ENCODE measurements at places on chromosomes 6 and 20.
A peak's percentile ranks its signal among the peaks of the same experiment; 100 is the strongest.

GRCh38 chr20:48065833-48066232 is 280.6 kb upstream of the SULF2 start:
- no peak for DNase-seq

- no peak for DNase-seq
Observed at GRCh38 chr20:17700637-17701036, 871 bp downstream of the BANF2 start.

GRCh38 chr6:39393075-39393474 is 70.6 kb upstream of the KCNK16 start:
- no peak for DNase-seq

DNA sequence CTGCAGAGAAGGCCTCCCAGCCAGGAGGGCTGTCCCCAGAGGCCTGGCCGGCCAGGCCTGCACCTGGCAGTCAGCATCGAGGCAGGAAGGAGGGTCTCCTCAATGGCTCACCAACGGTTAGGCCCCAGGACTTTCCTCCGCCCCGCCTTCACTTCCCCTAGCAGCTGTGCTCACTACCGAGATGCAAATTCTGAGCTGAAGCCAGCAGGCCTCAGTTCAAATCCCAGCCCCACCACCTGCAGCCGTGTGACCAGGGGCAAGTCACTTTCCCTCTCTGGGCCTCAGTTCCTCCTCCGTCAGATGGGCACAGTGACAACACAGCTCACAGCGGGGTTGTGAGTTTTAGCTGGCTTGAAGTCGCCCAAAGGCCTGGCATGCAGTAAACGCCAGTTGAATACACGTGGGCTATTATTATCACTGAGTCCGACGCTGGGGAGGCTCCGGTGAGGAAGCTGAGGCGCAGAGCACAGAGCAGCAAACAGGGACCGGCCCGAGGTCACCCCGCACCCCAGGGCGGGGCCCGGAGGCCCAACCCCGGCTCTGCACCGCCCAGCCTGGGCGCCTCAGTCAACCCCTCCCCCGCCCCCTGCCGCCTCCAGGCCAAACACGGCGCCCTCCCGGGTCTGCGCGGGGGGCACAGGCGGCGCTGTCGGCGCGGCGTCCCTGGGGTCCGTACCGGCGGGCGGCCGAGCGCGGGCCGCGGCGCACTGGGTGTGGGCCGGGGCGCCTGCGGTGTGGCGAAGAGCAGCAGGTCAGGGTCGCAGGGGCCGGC is 671 bp downstream of the E2F1 start:
- DNase-seq, result peak; percentile 44

DNA sequence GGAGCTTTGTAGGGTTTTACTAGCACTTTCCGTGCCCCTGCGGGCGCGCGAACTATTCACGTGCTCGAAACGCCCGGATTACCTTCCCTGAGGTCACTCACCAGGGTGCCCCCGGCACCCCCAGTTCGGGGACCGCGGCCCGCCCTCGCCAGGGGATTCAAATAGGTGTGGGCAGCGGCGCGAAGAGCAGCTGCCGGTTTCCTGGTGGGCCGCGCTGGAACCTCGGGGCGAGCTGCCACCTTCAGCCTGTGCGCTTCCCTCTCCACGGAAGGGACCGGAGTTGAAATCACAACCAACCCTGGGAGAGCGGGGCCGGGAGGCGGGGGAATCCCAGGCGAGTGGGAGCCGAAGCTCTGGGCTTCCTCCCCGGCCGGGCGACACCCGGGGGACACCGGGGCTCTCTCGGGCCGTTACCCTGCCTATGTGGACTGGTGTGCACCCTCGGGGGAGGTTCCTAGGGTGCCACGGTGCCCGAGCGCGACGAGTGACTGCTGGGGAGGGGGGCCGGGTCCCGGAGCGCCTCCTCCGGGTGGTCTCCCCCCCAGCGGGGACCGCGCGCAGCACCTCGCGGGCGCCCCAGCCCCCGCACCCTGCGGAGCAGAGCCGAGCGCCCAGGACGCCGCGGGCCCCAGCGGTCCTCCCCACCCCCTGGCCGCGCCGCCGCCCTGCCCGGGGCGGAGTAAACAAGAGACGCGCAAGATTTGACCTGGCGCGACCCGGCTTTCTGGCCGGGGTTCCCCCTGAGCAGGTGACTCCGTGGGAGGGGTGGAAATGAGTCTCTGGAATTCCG is 2.1 kb upstream of the HIVEP2 start:
- DNase-seq, result no peak

DNA sequence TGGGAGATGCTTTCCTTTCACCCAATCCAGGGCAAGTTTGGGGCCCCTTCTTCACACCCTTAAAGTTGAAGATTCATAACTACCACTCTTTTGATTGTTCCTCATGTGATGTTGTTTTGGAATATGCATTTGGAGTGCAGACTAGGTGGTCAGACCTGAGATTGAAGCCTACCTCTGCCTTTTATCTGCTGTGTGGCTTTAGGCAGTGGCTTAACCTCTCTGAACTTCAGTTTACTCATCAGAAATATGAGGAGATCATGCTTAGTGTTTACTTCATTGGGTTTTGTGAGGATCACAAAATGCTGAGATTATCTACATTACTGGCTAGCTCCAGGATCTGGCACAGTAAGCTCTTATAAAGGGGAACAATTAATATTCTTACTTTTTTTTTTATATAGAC is 26.4 kb upstream of the TCP11 start:
- no peak for DNase-seq

DNA sequence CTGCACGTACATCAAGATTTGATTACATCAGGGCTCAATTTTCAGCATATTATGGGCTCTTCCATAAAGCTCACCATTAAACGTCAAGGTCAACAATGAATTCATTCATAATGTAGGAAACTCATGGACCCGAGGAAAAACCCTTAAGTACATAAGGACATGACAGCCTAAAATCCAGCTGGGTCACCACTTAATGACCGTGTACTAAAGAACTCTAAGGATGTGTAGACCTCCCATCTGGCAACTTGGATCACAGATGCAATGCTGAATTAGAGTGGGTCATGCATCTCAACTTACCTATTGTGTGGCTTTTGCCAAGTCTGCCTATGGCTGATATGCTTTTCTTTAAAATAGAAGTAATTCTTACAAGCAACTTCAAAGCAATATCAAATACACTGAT is 26.7 kb upstream of the DEFB112 start:
- DNase-seq, result no peak

DNA sequence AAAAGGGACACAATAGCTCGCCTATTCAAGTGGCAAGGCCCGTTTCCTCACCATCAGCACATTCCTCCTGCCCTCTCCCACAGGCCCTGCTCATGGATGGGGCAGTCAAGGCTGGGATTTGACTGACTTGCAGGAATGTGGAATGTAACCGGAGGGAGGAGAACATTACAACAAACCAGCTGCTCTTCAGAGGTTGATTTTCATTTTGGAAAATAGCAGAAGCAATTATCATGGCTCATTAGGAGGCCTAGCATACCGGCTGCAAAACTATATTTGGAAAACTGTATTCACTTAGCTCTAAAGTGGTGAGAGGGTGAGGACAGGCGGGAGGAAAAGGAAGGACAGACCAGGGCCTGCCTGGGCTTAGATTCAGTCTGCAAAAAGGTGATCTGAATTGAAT is 283.7 kb downstream of the CD83 start:
- no peak for DNase-seq

DNA sequence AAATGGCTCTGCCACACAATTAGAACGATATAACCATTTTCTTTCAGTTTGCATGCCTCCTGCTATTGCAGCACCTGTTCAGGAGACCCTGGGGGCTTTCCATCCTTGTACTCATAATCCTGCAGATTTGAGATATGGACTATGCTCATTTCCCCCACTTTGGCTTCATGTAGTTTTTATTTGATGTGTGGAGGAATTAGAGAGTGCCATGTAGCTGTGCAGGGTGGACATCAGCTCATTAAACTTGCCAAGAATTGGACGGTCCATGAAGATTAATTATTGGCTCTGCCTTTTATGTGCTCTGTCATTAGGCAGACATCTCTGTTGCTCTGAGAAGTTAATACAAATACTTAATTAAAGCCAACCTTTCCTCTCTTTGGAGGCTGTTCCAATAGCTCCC is 66.2 kb upstream of the CD83 start:
- DNase-seq, result no peak

DNA sequence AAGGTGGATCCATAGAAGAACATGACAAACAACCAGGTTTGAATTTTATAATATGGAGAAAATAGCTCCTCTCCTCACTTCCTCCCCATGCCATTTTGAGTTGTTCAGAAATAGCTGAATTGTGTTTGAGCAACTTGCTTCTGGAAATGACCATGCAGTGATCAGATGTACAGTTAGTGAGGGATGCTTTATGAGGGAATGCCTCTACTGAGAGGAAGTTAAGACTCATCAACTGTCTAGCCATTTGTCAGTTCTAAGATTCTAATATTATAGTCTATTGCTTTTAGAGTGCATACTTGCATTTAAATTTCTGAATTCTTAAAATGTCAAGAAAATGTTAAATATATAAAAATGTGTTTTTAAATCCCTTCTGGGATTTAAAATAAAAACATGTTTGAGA is 3.8 kb downstream of the LAMA2 start:
- no peak for DNase-seq

DNA sequence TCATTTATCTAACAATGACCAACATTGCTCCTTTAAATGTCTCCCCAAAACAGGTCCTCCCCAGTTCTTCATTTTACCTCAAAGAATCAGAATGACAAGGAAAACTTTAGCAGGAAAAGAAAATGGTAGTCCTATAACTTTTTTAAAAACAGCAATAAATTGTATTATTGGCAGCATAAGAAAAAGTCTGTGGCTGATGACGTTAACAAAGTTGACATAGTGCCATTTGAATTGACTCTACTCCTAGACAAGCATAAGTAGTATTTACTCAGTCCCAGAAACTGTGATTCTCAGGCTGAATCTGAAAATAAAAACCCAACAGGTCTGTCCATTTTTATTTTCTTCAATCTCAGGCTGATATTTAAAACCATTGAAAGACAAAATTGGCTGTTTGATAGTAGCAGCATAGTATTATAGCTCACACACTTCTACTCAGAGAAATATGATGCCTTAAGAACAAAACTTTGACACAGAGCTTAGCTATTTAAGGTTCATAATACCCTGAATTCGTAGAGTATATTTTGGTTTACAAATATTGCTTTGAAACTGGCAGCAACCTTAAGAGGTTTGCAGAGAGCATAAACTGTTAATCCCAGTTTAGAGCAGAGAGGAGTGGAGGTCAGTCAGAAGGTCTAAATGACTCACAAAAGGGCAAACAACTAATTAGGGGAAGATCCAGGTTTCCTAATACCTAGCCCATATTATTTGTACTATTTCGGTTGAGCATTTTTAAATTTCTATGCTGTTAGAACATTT is 35.0 kb upstream of the TENT5A start:
- no peak for DNase-seq

DNA sequence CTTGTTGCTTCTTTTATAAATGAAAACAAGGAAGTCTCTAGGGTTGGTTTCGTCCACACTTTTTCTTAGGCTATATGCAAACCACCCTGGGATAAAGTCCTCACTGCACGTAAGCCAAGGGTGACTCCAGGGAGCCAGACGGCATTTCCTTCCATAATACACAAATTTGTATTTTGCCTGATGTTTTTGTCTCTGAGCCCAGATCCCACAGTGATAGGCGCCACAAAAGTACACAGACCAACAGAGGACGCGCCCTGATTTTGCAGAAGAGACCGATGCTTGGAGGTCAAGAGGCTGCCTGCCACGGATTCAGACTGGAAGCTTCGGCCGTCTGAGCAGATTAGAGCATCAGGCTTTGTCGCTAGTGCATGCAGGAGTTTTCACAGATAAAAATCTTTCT is 22.8 kb downstream of the FOXQ1 start:
- no peak for DNase-seq

DNA sequence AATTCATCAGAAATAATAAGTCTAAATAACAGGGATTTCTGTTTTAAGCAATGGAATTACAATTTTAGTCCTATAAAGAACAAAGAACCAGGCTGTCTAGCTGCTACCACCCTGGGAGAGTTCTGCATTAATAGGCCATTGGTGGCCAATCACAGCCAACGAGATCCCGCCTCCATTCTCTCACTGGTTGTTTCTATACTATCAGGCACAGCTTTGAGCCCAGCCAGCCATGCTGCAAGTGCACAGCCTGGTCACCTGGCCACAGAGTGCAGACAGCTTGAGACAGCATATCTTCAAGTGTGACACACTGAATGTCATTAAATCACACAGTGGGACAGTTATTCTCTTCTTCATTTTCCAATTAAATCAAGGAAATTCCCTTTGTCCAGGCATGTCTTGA is 16.1 kb upstream of the RAB22A start:
- DNase-seq, result peak; percentile 24

- no peak for DNase-seq
Observed at GRCh38 chr6:45187836-45188235, 140.3 kb upstream of the RUNX2 start.

GRCh38 chr6:74250161-74250818 is 554.3 kb downstream of the CD109 start:
- DNase-seq, result no peak

GRCh38 chr6:161361529-161361928 is 87.7 kb upstream of the AGPAT4 start:
- DNase-seq, result no peak

GRCh38 chr6:113626475-113626874 is 230.7 kb upstream of the MARCKS start:
- DNase-seq, result no peak

DNA sequence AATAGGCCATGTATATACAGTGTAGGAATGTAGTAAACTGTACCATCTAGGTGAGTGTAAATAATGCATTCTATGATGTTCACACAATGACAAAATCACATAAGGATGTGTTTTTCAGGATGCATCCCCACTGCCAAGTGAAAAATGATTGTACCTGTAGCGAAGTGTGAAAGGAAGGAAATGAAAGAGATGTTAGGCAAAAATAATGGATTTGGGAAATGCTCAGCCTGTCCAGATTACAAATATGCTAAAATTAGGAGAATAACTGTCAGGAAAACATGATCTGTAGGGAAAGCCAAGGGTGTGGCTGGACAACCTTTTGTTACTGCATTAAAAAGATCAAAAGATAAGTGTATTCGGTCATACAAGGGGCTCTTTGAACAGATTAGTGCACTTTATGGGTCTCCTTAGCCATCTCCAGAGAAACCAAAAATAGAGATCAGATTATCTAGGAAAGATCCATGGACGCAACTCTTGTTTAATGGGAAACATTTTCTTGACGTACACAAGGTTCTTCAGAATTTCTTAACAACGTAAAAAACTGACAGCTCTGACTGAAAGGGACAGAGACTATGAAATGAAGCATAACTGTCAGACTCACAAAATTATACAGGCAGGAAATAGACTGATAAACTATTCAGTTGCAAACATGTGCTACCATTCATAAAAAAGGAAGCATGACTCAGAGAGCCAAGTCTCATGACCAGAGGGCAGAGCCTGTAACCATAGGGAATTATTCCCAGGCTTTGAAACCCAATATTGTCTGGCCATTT is 253.6 kb upstream of the RAB32 start:
- DNase-seq, result no peak

DNA sequence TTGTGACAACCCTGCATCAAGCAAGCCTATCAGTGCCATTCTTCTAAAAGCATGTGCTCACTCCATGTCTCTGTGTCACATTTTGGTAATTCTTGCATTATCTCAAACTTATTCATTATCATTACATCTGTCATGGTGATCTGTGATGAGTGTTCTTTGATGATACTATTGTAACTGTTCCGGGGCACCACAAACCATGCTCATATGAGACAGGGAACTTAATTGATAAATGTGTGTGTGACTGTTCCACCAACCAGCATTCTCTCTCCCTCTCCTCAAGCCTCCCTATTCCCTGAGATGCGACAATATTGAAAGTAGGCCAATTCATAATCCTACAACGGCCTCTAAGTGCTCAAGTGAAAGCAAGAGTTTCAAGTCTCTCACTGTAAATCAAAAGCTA is 4.0 kb downstream of the HUS1B start:
- no peak for DNase-seq
